ENCODE measurements at places on chromosomes 11 and 22.

- DNase-seq, result no peak
These were observed 32.2 kb upstream of the AMOTL1 start for GRCh38 chr11:94735907-94736306.

- DNase-seq, result no peak
These were observed 47.3 kb downstream of the RAB30 start for GRCh38 chr11:83024270-83024854.

GRCh38 chr11:1770528-1770927 lies 6.8 kb upstream of the CTSD start:
- peak; percentile 35 for DNase-seq

GRCh38 chr11:68687986-68688385 lies 3.6 kb downstream of the GAL start:
- no peak for DNase-seq

DNA sequence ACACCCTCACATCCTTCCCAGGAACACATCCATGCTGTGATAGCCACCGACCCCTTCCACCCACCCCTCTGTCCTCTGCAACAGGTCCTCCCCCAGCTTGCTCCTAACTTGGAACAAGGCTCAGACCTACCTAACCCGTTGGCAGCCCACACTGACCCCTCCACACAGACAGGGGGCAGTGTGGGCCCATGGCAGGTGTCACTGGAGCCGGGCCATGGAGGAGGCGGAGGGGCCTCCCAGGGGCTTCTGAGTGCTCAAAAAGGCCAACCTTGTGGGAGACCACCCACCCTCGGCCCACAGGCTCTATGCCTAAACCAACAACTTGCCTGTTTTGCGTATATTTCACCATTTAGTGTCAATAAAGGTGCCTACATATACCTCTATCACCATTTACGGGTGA lies 57.0 kb downstream of the CERK start:
- DNase-seq, result no peak

DNA sequence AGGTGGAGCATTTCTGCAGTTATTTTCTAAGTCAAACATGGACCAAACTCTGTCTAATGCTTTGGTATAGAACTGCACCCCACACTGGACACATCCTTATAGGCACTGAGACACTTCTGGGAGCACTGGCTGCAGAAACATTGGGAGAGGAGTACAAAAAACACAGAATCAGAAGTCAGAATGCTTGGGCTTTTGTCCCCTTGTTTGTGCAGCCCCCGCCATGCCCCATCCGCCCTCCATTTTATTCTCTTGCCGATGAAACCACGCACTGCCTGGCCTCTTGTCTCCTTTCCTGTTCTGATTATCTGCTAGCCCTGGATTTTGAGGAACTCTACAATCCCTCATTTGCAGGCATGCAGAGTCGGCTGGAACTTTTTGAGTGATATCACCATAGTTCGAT lies 1201.2 kb downstream of the TBC1D22A start:
- no peak for DNase-seq

- no peak for DNase-seq
These were observed 30.5 kb downstream of the WNT11 start for GRCh38 chr11:76175783-76176182.

DNA sequence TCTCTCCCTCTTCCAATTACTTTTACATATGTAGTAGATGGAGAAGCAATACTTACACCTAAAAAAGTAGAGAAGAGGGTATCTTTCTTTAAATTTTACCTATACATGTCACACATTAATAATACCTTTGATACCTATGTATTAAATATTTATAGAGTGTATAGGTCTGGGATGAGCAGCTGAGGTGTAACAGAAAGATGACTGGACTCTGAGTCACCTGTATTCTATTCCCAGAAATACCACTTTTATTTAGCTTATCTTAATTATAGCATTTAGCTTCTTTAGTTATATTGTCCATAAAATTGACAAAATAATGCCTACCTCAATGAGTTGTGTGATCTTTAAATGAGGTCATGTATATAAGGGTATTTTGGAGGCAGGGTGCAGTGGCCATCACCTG lies 30.6 kb upstream of the YAP1 start:
- DNase-seq, result no peak

DNA sequence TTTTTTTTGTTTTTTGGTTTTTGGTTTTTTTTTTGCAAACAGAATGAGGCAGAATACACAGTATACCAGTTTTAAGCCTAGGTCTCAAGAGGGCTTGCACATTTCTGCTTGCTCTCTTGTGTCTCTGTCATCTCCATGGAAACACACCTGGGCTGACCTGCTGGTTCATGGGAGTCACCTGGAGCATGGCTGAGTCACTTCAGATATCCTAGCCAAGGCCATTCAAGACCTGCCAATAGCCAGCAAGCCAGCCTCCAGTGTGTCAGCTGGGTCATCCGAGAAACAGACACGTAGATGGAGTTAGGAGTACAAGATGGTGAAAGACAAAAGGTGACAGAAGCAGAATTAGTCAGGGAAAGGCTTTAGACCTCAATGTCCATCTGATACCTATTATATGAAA lies 124.2 kb upstream of the SEZ6L start:
- DNase-seq, result no peak

GRCh38 chr11:70326365-70326811 lies 55.9 kb downstream of the PPFIA1 start:
- DNase-seq, result peak; percentile 75

GRCh38 chr22:39108487-39108886 lies 11.4 kb downstream of the APOBEC3H start:
- no peak for DNase-seq

DNA sequence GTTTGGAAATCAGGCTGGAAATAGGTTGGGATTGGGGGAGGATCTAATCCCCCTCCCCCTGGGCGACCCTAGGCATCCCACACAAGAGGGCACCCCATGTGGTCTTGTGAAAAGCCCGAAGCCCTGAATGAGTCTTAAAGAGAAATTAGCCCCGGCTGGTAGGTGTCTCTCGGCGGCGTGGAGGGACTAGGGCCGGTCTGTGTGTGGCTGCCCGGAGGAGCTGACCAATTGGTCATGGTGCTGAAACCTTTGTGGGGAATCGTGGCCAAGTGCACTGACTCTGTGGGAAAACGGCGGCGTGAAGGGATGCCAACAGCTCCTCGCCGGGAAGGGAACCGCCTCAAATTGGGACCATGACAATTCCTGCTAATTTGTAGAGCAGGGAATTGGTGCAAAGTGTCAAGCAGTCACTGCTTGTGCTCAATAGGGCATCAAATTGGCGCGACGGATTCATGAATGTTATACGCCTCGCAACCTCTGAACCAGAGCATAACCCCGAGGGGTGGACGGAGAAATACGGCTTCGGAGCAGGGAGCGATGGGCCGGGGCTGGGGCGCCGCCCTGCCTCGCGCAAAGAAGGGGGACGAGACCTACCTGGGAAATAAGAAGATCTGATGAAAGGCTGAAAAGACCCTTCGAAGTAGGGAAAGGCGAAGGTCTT lies 1.5 kb downstream of the DBX1 start:
- DNase-seq, result peak; percentile 73

Data from mesenchymal stem cell (in vitro differentiated cells and primary cell).